ENCODE measurements at places on chromosomes 6 and 20.

- DNase-seq, result no peak
Measured at GRCh38 chr6:166394036-166394892, 11.5 kb upstream of the MPC1 start.

DNA sequence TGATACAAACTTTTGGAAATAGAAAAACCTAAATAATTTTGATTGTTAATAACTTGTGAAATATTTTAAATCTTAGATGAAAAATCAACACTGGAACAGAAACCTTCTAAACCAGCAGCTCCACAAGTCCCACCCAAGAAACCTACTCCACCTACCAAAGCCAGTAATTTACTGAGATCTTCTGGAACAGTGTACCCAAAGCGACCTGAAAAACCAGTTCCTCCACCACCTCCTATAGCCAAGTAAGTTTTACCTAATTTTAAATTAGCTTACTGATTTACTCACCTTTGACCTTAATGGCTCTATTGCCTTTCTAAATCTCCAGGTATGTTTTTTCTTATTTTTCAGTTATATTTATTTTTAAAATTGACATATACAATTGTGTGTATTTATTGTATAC lies 102.6 kb upstream of the ADGRF4 start:
- no peak for DNase-seq

DNA sequence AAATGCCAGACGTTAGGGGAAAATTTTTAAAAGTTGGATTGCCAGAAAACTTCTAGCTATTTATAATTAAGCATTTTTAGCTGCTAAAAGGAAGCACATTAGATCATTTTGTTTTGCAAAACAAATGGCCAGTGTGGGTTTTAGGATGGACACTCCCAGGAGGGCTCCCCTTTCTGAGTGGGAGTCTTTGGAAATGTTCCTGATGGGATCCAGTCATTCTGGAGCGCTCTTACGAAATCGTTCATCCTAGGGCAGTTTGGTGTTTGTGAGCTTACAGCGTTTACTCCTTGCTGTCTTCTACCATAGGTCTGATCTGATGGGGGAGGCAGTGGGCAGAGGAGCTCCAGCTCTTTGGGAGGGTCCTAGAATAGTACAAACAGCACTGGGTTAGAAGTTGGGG lies 14.7 kb downstream of the GNAS start:
- no peak for DNase-seq

GRCh38 chr6:156279261-156279969 lies 497.8 kb upstream of the ARID1B start:
- no peak for DNase-seq
